ENCODE measurements at places on chromosomes 5 and 9.

DNA sequence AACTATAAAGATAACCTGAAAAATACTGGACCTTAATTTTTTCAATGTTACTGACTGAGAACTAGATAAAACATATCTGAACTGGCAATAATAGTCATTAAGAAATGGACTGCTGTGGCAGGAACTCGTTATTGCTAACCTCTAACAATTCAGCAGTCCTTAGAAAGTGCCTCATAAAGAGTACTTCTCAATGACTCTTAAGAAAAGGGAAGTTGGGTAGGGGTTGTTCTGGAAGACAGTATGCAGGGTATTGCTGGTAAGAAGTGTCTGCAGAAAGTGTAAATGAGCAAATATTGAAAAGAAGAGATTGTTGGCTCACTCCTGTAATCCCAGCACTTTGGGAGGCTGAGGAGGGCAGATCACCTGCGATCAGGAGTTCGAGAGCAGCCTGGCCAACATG, 27.9 kb downstream of the FOXD1 start:
- DNase-seq, result no peak

DNA sequence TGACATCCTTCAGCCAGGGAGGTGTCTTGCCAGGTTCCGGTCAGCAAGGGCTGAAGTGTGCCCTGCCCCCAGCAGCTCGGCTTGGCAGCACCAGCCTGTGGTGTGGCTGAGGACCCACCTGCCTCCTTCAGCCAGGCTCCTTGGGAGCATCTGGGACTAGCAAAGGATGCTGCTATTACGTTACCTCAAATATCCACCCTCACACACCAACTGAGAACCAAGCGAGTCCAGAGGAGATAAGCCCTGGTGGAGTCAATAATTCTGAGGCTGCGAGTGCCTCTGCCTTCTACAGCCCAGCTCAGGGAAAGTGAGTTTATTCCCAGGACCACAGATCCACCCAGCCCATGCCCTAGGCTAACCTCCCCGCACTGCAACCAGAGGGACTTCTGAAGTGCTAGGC, 57.1 kb upstream of the FSTL4 start:
- no peak for DNase-seq

GRCh38 chr9:515665-516064, 301.0 kb downstream of the DOCK8 start:
- no peak for DNase-seq

GRCh38 chr5:80936881-80937280, 23.3 kb upstream of the RASGRF2 start:
- DNase-seq, result no peak

- peak; percentile 89 for DNase-seq
These were observed 597.3 kb downstream of the PRELID2 start for GRCh38 chr5:145237843-145238242.

Measured in lung microvascular endothelial cell (primary cell).